Right cardiac atrium (tissue), 5 donors: ENCODE measurements at places on chromosomes 5 and 9. TPM values are rescaled to one million over a fixed set of nuclear protein-coding genes. Genes with fewer than 3 reads are reported as not detected.

PDCD1LG2 gene
- total RNA-seq, result 2.6 TPM

MOB3B gene
- 1.6 TPM for total RNA-seq

SLC4A9 gene
- 0.25 TPM for total RNA-seq

ANKRD33B gene
- total RNA-seq, result 2.6 TPM

COMMD10 gene
- total RNA-seq, result 30.3 TPM

SPATA31E1 gene
- total RNA-seq, result not detected

KIF4B gene
- total RNA-seq, result not detected

ABLIM3 gene
- 185 TPM for total RNA-seq

IL5 gene
- total RNA-seq, result not detected

FCN1 gene
- total RNA-seq, result 3.6 TPM

PCDHB6 gene
- total RNA-seq, result 0.42 TPM

NMUR2 gene
- not detected for total RNA-seq

DNA sequence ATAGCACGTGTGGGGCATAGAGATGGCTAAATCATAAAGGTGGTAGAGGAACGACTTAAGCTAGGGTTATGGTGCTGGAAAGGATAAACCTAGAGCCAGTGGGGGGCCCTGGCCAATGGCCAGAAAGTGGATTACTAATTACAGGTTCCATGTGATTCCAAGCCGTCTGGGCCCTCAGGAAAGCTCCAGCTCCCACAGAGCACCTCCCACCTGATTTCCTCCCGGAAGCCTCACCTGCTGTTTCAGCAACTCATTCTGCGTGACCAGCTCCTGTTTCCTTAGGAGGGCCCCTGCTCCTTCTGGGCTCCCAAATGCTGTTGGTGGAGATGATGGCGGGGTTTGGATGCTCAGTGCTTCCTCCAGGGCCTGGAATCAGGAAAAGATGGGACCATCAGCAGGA is 16.2 kb downstream of the GPX3 start:
- no peak for DNase-seq

DNA sequence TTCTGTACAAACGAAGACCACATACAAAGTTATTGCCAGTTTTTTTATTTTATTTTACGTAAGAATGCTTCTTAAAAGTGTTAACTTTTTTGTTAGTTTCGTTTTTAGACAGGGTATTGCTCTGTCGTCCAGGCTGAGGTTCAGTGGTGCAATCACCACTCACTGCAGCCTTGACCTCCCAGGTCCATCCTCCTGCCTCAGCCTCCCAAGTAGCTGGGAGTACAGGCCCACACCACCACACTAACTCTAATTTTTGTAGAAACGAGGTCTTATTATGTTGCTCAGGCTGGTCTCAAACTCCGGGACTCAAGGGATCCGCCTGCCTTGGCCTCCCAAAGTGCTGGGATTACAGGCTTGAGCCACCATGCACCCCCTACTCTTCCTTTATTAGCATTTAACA is 2.3 kb upstream of the DNAJA1 start:
- DNase-seq, result no peak

GRCh38 chr9:71725590-71726338 is 42.5 kb downstream of the CEMIP2 start:
- no peak for DNase-seq

DNA sequence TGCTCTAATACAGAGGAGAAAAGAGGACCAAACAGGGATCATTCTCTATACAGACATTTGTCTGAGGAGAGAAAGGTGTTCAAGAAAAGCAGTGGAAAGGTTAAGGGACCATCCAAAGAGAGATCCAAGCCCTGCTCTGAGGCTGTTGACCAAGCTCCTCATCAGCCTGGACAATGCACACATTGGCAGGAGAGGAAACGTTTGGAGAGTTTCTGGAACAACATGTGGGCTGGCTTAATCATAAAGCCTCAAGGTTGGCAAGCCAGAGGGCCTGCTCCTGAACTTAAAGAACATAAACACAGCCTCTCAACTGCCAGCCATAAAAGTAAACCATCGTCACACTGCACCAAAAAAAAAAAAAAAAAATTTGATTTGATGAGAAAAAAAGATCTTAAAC is 184.4 kb upstream of the SLC12A2 start:
- no peak for DNase-seq

DNA sequence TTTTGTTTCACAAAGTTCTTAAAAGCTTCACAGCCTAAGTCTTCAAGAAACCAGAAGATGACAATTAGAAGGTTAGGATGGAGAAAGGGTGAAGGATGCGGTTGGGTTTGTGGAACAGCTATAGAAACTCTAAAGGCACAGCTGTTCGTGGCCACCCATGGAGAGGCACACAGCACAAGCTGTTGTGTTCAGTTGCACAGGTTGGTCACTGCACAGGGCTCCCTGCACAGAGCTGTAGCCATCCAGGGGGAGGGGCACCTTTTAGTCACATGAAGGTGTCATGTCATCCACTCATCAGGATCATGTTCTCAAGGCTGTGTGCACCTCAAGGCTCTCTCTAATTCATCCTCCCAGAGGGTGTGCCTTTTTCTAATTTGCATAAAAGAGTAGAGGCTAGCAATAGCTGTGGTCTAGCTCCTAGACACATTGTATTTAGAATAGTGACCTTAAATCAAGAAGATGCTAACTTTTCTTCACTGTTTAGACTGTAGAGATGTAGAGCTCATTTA is 5.0 kb upstream of the RASGRF2 start:
- no peak for DNase-seq

DNA sequence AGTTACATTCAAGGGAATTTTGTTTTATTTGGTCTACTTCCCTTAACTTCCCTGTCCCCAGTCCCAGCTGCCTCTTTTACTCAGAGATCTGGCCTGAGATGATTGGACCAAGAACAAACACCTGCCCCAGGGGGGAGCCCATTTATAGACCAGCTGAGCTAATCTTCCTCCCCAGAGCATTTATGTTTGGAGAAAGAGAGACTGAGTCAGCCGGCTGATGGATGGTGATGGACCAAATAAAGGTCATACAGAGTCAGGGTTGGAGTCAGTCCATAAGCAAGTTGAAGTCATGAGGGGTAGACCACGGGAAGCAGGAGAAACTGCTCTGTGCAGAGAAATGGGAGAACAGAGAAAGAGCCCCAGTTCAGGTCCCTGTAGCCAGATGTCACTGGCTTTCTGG is 77.7 kb downstream of the TMEM174 start:
- no peak for DNase-seq

DNA sequence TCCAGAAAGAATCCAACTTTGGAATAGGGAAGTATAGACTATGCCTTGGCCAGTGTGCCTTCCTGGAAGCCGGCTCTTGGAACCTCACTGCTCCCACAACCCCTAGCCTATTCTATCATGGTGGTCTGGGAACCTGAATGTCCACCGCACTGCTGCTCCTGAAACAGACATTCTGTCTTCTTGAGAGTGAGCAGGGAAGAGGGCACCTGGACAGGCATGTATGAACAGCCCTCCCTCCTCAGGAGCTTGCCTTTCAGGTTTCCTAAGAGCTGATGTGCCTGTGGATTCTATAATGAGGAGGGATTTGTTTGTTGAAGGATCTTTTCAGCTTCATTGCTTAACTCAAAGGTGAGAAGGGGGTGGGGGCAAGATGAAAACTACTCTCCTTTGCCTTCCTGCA is 55.1 kb upstream of the XPA start:
- no peak for DNase-seq

- DNase-seq, result no peak
Measured at GRCh38 chr5:581941-582340, 30.2 kb upstream of the CEP72 start.

DNA sequence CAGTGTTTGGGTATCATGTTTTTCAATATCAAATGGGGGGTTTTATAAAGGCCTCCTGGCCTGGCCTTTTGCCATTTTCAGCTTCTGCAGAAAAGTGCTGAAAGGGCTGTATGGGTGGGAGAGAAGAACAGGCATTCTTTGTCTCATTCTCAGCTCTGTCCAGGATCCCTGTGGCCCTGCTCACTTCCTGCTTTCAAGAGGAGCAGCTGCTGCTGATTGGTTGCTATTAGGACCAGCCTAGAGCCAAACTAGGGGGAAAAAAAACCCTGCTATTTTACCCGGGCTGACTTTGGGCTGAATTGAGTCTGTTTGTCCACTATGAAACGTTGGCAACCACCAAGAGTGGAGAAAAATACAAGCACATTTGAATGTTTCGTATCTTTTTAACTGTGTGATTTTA is 117.1 kb downstream of the CMYA5 start:
- peak; percentile 17 for DNase-seq

- DNase-seq, result no peak
Measured at GRCh38 chr5:5605170-5605764, 182.8 kb downstream of the ICE1 start.

GRCh38 chr5:74372502-74373064 is 267.9 kb downstream of the ENC1 start:
- DNase-seq, result no peak

DNA sequence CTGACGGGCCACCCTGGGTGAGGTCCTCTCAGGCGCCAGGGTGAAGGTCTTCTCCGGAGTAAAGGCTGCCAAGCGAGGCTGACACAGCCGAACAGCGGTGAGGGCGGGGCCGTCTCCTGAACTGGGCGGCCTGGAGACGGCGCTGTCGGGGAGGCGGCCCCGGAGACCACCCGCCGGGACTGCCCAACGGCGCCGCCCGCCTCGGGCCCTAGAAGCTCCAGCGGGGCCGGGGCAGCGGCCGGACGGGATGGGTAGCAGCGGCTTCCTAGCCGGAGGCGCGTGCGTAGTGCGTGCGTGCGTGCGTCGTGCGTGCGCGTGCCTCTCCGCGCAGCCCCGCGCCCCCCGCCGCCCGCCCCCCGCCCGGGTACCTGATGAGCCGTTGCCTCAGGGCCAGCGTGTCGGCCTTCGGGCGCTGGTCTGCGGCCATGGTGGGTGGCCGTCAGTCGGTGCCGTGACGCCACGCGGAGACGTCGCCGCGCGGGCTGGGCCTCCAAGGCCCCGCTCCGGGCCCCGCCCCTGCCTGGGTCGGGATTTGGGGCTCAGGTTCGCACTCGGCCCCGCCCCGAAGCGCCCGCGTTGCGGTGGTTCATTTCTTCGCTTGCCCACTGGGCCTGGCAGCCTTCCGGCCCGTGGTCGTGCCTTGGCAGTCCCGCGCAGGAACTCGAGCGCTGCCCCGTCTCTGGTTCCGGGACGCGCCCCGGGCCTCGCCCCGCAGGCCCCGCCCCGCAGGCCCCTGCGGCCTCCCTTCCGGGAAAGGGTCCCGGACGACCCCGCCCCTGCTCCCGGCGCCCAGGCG is at the start of gene PHYKPL:
TSS of gene PHYKPL (minus strand) at position 679 of the 796 bp plus-strand sequence. CDS start at position 427, 252 bp downstream.
- peak; percentile 92 for DNase-seq

GRCh38 chr5:159345336-159345735 is 15.0 kb upstream of the IL12B start:
- no peak for DNase-seq

GRCh38 chr9:35910613-35911359 is 1.5 kb downstream of the SPAAR start:
- peak; percentile 67 for DNase-seq

- no peak for DNase-seq
Measured at GRCh38 chr5:126953640-126954039, 76.7 kb downstream of the MARCHF3 start.
